Pericardium fibroblast (primary cell): ENCODE measurements at places on chromosomes 6 and 20. TPM values are rescaled to one million over a fixed set of nuclear protein-coding genes. Genes with fewer than 3 reads are reported as not detected.

Gene B3GAT2
- total RNA-seq = under 0.01 TPM in 1 of 2 replicates, not detected in the other

Gene SGK2
- not detected in 2 replicates for total RNA-seq

Gene OR12D3
- total RNA-seq = not detected in 2 replicates

Gene NRSN1
- total RNA-seq = not detected in 2 replicates

Gene WFDC10A
- not detected in 2 replicates for total RNA-seq

Gene OR2H1
- total RNA-seq = not detected in 2 replicates

Gene TRIM31
- total RNA-seq = not detected in 2 replicates

Gene DDRGK1
- total RNA-seq = 44.4 and 54.8 TPM in 2 replicates

Gene SLC32A1
- not detected in 2 replicates for total RNA-seq

Gene CTCFL
- total RNA-seq = 0.23 TPM in 1 of 2 replicates, not detected in the other

Gene VSX1
- total RNA-seq = not detected in 2 replicates

Gene PAQR8
- total RNA-seq = 2.2 and 2.7 TPM in 2 replicates

Gene MUC21
- not detected in 2 replicates for total RNA-seq

Gene SPO11
- total RNA-seq = not detected in 2 replicates

Gene PRDM1
- total RNA-seq = 0.12 and 0.51 TPM in 2 replicates

Gene RGS17
- 1.5 and 2.0 TPM in 2 replicates for total RNA-seq

Gene RBM12
- 21.0 and 21.9 TPM in 2 replicates for total RNA-seq

Gene NKX2-4
- total RNA-seq = not detected in 2 replicates

Gene PRND
- total RNA-seq = 0.26 TPM in 1 of 2 replicates, not detected in the other

Gene RRAGD
- 0.17 and 1.5 TPM in 2 replicates for total RNA-seq

Gene TRDN
- not detected in 2 replicates for total RNA-seq

Gene SAMD10
- total RNA-seq = 0.09 and 0.12 TPM in 2 replicates

Gene LAMA2
- 149 and 154 TPM in 2 replicates for total RNA-seq

Gene BHLHE23
- total RNA-seq = not detected in 2 replicates

Gene MYMX
- 0.60 TPM in 1 of 2 replicates, not detected in the other for total RNA-seq

Gene PPP1R16B
- total RNA-seq = under 0.01 and 0.60 TPM in 2 replicates

Gene JAG1
- 18.6 and 54.8 TPM in 2 replicates for total RNA-seq

Gene DIDO1
- total RNA-seq = 20.3 and 23.5 TPM in 2 replicates
